ENCODE measurements at places on chromosomes 1 and 21. TPM values are rescaled to one million over a fixed set of nuclear protein-coding genes. Genes with fewer than 3 reads are reported as not detected.

S1PR1 gene
- 45.6 TPM for polyA plus RNA-seq

TFF2 gene
- 0.41 TPM for polyA plus RNA-seq

PCSK9 gene
- polyA plus RNA-seq = 0.05 TPM

PACC1 gene
- polyA plus RNA-seq = 13.7 TPM

NBPF19 gene
- polyA plus RNA-seq = 7.3 TPM

CNIH3 gene
- polyA plus RNA-seq = 2.2 TPM
